Activated T-cell treated with anti-CD3 and anti-CD28 coated beads for 1 hour (primary cell): ENCODE measurements at places on chromosomes 4 and X.

GRCh38 chrX:11867610-11868345 is 109.7 kb downstream of the MSL3 start:
- no peak for DNase-seq

GRCh38 chr4:143355540-143356217 is 19.0 kb downstream of the GAB1 start:
- no peak for DNase-seq

GRCh38 chr4:65917486-65917885 is 247.2 kb upstream of the EPHA5 start:
- no peak for DNase-seq

GRCh38 chr4:8534129-8534528 is 46.1 kb upstream of the GPR78 start:
- no peak for DNase-seq

DNA sequence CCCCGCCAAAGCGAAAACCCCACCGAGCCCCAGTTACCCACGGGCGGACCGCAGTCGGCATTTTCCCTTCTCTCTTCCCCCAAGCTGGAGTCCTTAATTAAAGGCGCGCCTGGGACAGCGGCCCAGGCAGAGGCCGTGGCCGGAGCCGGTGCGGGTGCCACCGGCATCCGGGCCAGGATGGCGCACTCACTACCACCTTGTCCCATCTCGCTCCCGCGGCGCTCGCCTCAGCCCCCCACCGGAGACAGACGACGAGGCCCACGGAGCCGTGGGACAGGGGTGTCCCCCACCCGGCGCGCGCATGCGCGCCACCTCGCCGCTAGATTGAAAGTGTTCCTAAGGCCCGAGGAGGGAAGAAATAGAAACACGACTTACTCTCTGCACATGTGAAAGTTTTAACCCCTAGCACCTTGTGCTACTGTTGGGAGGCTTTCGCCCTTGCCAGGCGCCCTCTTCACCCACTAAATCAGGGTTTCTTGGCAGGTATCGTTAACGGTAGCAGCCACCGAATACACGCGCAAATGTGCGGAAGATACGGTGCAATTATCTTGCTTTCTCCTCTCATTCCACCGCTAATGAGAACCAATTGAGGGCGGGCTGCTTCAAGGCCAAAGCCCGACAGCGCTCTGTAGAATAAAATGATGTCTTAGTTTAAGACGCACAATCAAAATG is 64.3 kb upstream of the CCDC160 start:
- peak; percentile 22 for DNase-seq

DNA sequence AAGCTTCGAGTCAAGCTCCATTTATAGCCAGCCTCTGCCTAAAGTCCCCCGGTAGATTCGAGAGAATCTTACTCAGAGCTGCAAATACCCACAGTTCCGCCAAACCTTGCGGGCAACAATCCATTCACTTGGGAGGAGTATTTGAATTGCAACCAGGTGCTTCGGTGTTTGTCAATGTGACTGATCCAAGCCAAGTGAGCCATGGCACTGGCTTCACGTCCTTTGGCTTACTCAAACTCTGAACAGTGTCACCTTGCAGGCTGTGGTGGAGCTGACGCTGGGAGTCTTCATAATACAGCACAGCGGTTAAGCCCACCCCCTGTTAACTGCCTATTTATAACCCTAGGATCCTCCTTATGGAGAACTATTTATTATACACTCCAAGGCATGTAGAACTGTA is 11.2 kb downstream of the CD40LG start:
- no peak for DNase-seq

GRCh38 chr4:176065435-176066291 is at the start of gene WDR17:
Gene WDR17, plus strand, starts transcription at chr4:176065841. Its CDS starts 45,740 bp downstream, at chr4:176111581.
- peak; percentile 53 for DNase-seq
